ENCODE measurements at places on chromosomes 1 and 21.

DNA sequence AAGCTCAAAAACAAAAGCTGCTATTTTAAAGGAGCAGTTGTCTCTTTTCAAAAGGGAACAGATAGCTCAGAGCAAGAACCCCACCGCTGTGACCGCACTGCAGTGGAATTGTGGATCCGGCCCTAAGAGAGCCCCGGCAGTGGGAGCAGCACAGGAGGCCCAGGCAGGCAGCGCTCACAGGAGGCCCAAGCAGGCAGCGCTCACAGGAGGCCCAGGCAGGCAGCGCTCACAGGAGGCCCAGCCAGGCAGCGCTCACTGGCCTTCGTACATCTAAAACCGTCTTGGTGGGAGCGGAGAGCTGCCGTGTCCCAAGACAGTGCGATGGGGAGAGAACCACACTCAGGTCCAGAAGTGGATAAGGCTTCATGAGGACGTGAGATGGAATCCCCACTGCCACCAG, 4.0 kb downstream of the TFF3 start:
- no peak for DNase-seq

DNA sequence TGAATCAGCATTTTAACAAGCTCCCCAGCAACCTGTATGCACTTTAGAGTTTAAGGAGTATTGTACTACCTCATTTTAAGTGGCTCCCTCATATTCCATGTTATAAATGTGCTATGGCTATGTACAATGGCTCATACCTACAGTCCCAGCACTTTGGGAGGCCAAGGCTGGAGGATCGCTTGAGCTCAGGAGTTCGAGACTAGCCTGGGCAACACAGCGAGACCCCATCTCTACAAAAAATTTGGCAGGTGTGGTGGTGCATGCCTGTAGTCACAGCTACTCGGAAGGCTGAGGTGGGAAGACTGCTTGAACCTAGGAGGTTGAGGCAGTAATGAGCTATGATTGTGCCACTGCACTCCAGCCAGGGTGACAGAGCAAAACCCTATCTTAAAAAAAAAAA, 40.2 kb downstream of the PGBD5 start:
- DNase-seq: no peak

- DNase-seq: no peak
Measured at GRCh38 chr1:228142155-228142691, 2.1 kb downstream of the GUK1 start.

- no peak for DNase-seq
Measured at GRCh38 chr1:67270541-67270940, 37.1 kb upstream of the IL12RB2 start.

DNA sequence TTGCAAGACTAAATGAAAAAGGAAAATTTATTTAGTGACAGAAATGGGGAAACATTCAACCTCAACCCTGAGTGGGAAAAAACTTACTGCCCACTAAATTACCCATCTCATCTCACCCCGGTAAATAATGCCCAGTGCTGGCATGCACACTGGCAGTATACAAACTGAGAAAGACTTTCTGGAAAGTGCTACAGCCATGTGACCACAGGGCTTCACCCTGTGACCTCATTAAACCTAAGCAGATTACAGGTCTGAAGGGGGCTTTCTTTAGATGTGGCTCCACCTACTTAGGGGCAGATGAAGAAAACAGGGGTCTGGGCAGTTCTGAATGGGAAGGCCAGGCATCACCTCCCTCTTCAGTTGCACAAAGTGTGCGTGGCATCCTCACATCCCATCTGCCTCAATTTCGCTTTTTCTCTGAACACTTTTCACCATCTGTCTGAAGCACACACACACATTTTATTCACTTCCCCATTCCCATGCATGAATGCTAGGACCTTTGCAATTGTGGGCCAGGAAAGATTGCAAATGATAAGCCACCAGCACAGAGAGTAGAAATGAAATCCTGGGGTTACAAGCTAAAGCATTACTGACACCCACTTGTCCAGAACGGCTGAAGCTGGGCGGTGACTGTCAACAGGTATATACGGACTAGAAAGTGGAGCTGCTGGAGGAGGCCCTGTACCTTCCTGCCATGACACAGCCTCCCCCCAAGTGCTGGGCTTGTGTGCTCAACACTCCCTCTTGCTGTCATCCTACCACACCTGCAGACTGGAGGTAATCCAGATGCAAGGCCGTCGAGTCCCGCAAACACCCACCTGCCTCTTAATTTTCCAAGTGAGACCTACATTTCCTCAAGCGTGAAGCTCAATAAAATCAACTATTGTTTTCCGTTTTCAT, 2.7 kb downstream of the NADK start:
- DNase-seq: no peak

DNA sequence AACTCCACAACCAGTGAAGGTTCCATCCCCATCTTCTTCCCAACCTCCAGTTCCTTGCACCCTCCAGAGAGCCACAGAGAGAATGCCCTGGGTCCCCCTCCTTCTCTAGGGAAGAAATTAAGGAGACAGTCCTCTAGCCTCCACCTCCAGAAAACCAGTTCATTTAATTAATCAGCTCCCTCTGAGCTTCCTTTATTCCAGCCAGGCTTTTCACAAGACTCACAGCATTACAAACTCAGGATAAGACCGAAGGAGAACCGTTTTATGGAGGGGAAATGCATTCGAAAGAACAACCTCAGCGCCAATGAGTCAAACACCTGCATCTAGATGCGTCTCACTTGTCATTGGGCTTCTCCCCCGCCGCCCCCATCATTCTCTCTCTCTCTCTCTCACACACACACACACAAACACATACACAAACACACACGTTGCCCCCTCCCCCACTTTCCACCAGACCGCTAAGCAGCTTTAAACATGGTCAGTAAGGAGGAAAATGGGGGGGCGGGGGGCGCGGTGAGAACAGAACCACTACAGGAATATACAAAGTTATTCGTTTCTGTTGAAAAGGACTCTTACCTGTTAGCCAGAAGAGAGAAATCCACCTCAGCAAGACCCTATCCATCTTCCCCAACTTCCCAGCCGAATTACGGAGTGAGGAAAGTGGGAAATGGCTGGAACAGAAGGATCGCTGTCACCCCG, 544 bp downstream of the ILDR2 start:
- DNase-seq: peak; percentile 31

DNA sequence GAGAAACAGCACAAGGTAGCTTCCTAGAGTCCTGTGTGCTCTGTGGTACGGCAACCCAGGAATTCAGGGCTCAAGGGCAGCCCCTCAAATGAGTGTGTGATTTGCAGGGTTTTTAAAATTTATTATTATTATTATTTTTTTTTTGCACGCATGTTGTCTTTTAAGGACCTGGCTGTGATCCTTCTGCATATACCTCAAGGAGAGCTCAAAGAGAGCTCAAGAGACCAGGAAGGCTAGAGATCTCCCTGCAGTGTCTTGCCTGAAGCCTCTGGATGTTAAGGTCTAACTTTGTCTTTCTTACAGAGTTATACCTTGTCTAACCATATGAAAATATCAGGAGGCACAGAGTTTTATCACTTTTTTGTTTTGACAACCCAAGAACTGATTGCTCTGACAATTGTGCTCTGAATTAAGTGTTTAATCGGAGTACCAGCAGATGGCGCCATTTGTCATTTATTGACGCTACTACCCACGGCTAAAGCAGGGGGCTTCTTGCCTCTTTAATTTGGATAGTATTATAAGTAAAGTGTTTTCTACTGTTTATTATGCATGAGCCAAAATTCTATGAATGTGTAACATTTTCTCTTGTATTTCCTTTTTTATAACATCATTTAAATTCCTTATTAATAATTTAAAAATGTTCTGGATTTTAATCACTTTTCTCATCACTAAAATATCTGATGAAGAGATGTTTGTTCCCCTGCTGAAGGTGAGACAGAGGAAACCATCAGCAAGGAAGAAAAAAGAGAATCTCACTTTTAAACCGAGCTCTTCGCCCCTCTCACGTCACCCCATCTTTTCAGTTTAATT, 35.8 kb upstream of the LMO4 start:
- DNase-seq: peak; percentile 25

- no peak for DNase-seq
Measured at GRCh38 chr1:247324204-247324787, 7.4 kb downstream of the ZNF496 start.

- DNase-seq: no peak
Measured at GRCh38 chr1:186194107-186194756, 180.8 kb downstream of the TPR start.

- DNase-seq: no peak
Measured at GRCh38 chr1:149962039-149962647, 25.5 kb upstream of the MTMR11 start.

GRCh38 chr1:39061951-39062350, 35.8 kb downstream of the NDUFS5 start:
- no peak for DNase-seq

GRCh38 chr1:91537281-91537986, 36.8 kb downstream of the CDC7 start:
- DNase-seq: no peak

DNA sequence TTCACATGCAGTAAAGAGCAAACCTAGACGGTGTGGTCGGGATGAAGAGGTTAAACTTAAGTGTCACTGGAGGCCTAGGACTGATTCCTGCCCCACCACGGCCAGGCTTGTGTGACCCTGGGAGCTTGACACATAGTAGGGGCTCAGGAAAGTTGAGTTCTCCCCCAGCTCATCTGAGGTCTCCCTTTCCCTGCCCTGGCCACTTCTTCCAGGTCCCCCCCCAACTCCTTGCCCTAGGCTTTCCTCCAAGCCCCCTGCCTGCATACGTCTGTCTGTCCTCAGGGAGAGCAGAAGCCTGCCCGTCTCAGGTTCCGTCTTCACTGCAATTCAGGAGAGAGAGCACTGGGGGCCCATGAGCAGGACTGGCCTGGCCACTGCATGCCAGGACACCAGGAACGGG, 225.8 kb downstream of the PTPRU start:
- no peak for DNase-seq

DNA sequence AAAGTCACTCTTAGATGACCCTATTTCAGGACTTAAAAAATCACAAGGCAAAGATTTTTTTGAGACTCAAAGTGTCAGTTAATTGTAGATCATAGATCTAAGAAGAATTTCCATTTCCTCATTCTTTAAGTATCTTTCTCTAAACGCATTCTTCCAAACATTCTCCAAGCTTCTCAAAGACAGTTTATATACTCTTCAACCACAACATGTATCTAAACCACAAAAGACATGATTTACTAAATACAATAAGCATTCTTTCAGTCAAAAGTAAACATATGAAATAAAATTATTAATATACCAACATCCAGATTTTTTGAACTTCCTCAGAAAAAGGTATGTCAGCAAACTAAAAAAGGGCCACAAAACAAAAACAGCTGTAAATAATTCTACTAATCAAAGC, 24.4 kb downstream of the RC3H1 start:
- no peak for DNase-seq

GRCh38 chr1:5585256-5585655, 407.0 kb downstream of the NPHP4 start:
- DNase-seq: no peak
